Fibroblast of mammary gland (primary cell): ENCODE measurements at places on chromosomes 5 and 9.

DNA sequence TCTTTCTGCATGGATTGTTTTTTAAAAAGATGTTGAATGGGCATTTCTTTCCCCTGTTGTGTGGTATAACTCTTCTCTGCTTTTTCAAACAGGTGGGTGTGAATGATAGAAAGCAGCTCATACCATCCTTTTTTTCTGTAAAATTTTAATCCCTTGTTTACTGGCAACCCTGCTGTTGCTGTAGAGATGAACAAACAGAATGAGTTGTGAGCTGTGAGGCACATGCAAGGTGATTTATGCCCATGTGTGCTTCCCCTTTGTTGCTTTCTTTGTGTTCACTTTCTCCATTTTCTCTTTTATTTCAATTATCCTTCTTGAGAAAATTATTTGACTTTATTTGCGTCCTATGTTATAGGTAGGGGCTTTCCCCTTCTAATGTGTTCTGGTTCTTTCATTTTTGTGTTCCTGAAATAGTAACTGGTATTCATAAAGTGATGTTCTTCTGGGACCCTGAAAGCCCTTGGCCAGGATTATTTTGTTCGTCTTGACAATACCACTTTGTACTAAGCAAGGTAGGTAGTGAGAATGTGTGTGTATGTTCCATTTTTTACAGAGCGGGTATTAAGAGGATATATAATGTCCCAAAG is 79.9 kb downstream of the AOPEP start:
- no peak for DNase-seq

- DNase-seq: peak; percentile 52
Observed at GRCh38 chr5:14665949-14666348, 1.4 kb downstream of the OTULIN start.

DNA sequence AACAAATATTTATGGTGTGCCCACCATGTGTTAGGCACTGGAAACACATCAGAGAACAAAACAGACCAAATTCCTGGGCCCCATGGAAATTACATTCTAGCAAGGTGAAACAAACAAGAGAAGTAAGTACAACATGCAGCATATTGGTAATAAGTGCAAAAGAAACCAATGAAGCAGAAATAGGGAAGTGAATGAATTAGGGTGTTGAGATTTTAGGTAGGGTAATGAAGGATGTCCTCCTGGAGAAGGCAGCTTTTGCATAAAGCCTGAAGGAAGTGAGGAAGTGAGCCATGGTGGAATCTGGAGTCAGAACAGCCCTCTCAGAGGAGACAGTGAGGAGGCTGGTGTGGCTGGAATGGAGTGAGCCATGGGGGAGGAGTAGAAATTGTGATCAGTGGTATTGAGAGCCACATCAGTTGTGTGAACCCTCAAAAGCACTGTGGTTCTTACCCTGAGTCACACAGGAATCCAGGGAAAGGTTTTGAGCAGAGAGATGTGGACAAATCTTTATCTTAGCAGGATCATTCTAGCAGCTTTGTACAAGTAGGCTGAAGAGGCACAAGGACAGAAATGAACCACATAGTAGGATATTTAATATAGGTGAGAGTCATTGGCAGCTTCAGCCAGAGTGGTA is 52.7 kb upstream of the ARL15 start:
- peak; percentile 20 for DNase-seq

DNA sequence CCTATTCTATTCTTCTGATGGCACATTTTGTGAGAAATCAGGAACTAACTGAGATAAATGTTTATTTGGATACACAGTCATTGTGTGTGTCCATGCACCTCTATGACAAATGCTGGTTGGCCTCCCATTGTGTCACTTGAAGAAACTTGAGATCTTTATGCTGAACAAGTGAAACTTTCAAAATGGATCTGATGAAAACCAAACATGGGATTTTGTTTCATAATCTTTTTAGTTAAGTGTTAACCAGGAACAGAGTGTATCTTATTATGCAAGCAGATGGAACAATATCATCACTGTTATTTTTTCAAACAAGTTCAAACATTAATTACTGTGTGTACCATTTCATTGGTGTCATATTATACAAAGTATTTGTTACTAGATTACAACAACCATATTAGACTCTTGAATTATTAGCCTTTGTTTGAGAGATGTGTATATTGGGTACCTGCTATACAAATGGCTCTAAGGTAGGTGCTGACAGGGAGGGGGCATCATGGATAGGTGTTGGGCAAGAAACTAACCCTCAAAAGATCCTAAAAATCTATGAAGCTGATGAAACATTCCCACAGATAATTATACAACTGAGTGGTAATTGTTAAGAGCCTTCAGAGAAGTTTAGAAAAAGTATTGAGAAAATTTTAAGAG is 159.8 kb downstream of the PALM2AKAP2 start:
- DNase-seq: no peak

DNA sequence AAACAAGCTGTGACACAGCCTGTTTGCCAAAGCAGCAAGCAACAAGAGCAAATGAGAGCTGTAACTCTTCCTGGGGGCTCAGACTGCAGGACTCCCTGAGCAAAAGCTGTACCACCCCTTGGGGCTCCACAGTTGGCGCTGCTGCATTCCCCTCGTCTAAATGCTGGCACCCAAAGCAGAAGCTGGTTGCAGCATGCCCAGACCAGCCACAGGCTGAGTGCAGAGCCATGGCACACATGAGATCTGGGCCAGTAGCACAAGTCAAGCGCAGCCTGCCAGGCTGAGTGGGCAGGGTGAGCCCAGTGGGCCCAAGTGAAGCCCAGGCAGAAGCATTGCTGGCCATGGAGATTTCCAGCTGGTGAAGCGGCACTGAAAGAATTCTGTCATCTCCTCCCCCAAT is 157.3 kb upstream of the GRAMD2B start:
- no peak for DNase-seq

GRCh38 chr9:36817160-36817834 is 216.8 kb downstream of the PAX5 start:
- DNase-seq: no peak

- no peak for DNase-seq
Observed at GRCh38 chr5:55731848-55732247, 6.0 kb upstream of the DDX4 start.

DNA sequence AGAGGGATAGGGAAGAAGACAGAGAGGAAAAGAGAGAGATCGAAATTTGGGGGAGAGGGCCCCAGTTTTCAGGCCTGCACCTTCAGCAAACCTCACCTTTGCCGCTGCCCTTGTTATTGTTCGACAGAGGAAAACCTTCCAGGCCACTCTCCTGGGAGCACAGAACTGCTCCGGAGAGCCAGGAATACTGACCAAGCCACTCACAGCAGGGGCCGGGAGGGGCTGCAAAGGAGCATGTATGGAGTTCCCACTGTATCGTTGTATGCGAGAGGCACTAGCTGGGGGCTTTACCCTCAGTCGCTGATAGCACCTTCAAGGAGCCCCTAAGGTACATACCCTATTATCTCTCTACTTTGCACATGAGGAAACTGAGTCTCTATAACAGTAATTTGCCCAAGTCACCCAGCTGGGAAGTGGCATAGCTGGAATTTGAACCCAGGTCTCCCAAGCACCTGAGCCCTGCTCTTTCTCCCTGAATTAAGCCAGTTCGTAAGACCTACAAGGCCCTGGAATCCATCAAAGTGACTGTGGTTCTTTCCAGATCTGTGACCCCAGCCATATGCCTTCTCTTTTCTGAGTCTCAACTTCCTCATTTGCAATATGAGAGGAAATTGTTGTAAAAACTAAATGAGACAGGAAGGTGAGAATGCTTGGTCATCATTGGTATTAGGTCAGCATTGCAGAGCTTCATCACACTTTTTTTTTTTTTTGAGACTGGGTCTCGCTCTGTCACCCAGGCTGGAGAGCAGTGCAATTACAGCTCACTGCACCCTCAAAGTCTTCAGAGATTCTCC is 21.0 kb upstream of the FOXE1 start:
- no peak for DNase-seq

GRCh38 chr9:123282362-123283047 is 14.1 kb upstream of the STRBP start:
- peak; percentile 4 for DNase-seq

- DNase-seq: no peak
Observed at GRCh38 chr9:116736399-116737151, 49.5 kb downstream of the TRIM32 start.

DNA sequence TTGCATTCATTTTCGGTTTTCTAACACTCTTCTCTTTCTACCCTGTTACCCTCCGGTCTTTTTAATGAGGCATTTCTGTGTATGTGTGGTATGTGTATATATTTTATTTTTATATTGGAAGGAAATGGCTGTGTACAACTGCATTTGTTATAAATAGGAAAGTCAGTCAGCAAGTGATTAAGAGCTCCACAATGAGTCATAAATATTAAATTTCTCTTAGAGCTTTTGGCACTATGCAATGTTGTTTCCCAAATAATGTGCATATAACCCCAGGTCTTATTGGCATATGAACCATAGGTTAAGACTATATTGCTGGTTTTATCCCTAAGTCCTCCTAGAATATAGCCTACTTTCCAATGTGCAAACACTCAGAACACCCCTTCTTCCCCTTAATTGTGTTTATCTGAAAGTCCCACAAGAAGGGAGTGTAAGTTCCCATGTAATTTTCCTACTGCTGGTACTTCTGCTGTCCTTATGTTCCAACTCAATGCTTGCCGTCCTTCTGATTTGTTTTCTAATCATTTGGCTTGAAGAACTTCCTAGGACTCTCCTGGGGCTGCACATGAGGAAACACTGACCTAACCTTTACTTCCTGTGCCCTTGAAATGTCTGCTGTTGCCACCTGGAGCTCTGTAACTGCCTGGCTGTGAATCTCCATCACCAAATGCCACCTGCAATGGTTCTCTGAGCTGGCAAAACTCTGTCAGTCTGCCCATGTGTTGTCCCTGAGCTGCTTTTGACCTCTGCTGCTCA is 65.5 kb upstream of the PCSK5 start:
- no peak for DNase-seq
